ENCODE measurements at places on chromosomes 12 and 14. TPM values are rescaled to one million over a fixed set of nuclear protein-coding genes. Genes with fewer than 3 reads are reported as not detected.

DNA sequence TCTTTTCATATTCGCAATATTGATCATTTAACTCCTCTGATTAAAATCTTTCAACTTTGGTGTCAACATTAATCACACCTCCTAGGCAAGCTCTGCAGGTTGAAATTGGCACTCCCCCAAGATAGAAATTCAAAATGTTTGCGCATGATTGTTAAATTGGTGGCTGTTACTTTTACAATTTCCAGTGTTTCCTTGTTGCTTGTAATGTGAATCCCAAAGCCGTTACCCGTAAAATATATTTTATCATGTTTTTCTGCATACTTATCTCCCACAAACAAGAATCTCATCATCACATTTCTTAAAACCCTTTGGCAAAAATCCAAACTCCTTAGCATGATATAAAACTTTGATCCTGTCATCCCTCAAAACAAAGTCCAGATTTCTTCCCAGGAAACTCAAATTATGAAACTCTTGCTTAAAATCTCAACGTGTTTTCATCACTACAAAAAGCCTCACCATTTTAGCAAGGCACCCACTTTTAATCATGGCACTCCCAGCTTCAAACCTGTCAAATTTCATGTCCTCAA, 14.7 kb downstream of the RTL1 start:
- no peak for DNase-seq

- no peak for DNase-seq
Measured at GRCh38 chr12:113271853-113272561, 50.7 kb downstream of the TPCN1 start.

GRCh38 chr14:69850086-69850735, 29.0 kb upstream of the SMOC1 start:
- no peak for DNase-seq

- DNase-seq, result no peak
Measured at GRCh38 chr12:68231229-68231628, 5.6 kb upstream of the IL26 start.

- DNase-seq, result no peak
Measured at GRCh38 chr14:99055019-99055418, 217.0 kb downstream of the BCL11B start.

DNA sequence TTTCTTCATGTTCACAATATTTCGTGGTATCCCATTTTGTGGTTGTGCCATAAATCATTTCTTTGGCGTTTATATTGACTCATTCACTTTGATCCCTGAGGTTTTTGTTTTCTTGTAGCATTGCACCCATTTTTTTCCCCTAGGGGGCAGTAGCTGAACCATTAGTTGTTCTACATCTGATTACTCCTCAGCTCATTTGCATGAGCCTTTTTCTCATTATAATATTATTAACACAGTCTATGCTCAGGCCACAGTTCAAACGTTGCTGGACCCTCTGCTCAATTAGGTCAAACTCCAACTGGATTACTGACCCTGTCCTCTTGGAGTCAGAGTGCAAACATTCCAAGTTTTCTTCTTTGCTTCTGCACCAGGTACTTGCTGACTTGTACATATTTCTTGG, 475.4 kb upstream of the SEL1L start:
- DNase-seq, result no peak

CFAP54 gene
- total RNA-seq, result 0.30 TPM

ZBTB25 gene
- 50.7 TPM for total RNA-seq

SUOX gene
- 5.7 TPM for total RNA-seq

All from activated naive CD4-positive, alpha-beta T cell treated with anti-CD3 and anti-CD28 coated beads, Interleukin-2, amount 50 U/mL, for 72 hours (primary cell).